HT1080 (cell line): ENCODE measurements at places on chromosomes 11 and 22.
A peak's percentile ranks its signal among the peaks of the same experiment; 100 is the strongest.

DNA sequence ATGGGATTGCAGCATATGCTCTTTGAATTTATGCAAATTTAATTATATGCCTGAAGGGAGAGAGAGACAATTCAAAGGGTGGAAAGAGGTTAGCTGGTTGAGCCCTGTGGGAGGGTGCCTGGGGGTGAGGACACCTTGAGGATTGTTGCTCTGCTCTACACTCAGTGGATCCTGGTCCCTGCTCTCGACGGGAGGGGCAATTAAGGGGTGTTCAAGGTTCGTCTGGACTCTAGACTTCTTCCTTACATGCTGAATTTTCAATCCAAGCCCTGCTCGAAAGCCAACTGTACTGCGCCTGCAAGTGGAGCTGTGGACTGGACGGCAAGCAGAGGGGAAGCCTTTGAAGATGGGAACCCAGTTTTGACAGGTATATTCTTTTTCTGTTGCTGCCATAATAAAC lies 15.5 kb upstream of the OR5M11 start:
- DNase-seq: no peak

DNA sequence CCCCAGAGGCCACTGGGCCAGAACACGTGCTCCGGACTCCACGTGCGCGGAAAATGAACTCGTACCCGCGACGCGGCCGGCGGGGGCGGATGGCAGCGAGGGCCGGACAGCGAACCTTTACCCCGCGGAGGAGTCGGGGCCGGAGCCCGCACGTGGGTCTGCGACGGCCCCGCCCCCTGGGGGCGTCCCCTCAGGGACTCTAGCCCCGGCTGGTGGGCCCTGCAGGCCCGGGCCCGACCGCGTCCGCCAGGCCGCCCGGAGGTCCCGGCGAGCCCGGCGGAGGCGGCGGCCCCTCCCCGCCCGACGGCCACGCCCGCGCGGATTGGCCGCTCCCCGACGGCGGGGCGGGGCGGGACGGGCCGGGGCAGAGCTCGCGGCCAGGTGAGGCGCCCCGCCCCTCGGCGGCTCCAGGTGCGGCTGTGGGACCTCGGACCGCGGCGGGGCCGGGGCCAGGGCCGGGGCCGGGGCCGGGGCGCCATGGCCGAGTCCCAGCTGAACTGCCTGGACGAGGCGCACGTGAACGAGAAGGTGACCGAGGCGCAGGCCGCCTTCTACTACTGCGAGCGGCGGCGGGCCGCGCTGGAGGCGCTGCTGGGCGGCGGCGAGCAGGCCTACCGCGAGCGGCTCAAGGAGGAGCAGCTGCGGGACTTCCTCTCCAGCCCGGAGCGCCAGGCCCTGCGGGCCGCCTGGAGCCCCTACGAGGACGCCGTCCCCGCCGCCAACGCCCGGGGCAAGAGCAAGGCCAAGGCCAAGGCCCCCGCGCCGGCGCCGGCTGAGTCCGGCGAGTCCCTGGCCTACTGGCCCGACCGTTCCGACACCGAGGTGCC lies at the start of gene FAM83F:
Gene FAM83F, plus strand, starts transcription at position 389 of the 827 bp plus-strand sequence. Its CDS starts 89 bp downstream, at position 478.
- DNase-seq: no peak

DNA sequence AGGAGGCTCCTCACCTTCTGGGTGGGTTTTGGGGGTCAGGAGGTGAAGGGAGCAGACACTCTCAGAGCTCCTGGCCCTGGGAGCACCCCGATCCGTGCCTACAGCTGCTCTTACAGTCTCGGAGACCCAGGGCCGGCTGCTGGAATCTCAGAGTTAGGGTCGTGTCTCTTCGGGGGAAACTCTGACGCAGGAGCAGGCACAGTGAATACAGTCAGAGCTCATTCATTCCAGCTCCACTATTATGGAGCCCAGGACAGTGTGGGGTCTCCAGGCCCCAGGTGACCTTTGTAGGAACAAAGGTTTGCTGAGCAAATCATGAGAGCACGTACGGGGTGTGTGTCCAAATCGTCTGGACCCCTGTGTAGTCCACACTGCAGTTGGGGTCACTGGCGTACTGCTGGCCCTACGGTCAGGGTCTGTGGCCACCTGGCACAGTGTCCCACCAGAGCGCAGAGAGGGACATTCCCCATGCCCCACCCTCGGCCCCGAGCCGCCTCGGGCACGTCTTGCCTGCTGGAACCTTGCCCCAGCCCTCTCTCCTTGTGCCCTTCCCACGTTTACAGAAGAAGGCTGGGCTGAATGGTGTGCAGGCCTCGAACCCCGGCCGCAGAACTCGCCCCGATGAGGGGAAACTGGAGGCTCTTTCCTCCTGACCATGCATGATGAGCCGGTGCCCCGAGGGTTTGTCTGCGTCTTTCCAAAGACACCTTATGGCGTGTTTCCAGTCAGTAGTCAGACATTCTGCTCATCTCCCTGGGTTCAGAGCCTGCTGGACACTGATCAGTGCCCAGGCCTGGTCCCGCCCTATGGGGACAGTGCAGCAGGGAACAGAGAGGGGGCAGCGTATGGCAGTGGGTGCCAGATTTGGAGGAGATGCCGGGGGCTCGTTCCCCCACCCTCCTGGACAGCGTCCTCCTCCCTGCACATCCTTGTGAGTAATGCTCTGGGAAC lies 1166.6 kb downstream of the BRD1 start:
- DNase-seq: no peak

GRCh38 chr11:86621854-86622253 lies 50.6 kb downstream of the ME3 start:
- DNase-seq: no peak

DNA sequence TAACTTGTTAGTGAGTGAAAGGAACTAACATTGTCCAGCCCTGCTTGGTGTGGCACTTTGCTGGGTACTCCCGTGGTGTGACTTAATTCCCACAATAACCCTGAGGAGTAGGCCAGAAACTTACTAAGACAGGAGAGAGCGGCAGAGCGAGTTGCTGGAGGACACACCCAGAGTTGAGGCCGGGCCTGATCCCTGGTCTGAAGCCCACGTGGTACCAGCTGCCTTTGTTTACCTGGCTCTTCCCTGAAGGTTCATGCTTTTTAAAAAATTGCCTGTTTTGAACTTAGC lies 594 bp downstream of the MPST start:
- DNase-seq: peak; percentile 32

DNA sequence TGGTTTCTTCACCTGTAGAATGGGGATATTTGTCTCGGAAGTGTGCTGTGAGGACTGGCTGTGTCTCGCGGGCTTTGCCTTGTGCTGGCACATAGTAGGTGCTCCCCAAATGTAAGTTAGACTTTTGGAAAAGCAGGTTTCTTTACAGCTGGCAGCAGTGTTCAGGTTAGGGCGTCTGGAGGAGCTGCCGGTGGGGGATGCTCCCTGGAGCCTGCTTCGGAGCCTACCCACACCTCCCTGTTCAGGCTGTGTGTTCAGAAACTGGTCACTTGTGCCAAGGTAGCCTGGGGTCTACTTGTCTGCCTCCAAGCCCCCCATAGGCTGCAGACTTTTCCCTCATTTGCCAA lies 60.0 kb downstream of the OTOG start:
- DNase-seq: no peak

DNA sequence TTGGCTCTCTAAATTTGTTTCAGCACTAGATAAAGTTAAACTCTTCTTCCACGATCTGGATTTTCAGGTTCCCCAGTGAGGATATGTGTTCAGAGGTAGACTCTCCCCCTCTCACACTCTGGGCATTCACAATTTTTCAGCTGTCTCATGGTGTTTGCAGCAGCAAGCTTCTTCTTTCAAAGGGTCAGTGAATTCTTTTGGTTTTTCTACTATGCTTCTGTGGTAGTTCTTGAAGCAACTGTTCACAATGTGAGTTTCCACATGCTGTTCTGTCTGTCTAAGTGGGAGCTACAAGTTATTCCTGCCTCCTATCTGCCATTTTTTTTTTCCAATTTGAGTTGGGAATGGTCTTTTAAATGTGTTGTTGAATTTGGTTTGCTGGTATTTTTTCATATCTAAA lies 25.4 kb downstream of the CNTF start:
- no peak for DNase-seq

DNA sequence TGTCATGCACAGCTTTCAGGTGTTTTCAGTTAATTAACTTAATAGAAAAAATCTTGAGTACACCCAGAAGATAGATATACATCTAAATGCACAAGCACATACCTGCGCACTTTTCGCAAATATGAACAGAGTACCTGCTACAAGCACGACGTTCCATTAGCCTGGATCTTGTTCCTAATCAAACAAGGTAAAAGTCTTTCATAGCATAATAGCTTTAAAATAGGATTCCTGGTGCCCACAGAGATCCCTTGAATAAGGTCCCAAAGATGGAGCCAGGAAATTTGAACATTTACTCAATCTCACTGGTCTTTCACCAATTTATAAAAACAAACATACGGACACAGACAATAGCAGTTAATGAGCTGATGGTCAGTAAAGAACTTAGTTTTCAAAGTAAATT lies 689.8 kb upstream of the CHORDC1 start:
- DNase-seq: no peak

- no peak for DNase-seq
Measured at GRCh38 chr11:1640076-1640946, 10.7 kb downstream of the KRTAP5-5 start.

- no peak for DNase-seq
Measured at GRCh38 chr11:10205928-10206327, 88.1 kb downstream of the SBF2 start.

DNA sequence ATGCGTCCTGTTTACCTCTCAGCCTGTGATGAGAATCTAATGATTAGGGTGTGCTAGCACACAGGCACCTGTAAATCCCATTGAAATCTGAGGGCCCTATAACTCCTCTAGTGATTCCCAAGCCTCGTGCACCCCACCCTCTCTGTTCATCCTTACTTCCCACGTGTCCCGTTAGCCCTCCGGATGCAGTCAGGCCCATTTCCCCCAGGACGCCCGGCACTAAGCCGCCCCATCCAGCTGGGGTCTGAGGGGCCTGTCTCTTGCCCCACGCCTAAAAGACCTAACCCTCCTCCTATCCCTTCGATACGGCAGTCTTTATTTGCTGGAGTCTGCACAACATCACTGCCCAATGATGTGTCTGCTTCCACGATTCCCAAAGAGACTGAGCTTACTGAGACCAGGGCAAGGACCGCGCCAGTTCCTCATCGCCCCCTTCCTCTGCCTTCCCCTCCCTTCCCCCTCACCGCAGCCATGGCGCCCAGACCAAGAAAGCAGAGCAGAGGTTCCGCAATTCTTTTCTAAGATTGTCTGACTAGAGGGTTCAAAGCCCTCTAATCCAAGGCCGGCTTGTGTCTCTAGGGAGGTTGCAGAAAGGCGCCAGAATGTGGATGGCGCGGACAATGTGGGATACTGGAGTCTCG lies 1.1 kb upstream of the FADS2 start:
- DNase-seq: no peak

DNA sequence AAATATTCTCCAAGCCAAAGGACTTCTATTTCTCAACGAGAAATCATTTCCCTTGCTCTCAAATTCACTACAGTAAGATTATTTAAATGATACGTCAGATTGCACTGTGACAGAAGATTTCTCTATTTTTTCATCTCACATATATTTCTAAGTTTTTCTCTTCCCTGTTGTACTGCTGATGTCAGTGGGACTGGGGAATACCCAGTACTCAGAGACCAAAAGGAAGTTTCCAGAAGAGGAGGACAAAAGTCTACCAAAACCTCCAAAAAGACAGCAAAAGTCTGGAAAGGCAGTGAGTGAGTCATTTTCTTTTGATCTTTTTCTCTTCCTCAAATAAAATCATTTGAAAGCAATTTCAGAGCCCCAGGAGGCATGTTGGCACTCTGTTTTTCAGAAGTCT lies 149.8 kb upstream of the PITPNB start:
- DNase-seq: no peak

- peak; percentile 97 for DNase-seq
Measured at GRCh38 chr11:65555693-65556231, 2.4 kb downstream of the LTBP3 start.

DNA sequence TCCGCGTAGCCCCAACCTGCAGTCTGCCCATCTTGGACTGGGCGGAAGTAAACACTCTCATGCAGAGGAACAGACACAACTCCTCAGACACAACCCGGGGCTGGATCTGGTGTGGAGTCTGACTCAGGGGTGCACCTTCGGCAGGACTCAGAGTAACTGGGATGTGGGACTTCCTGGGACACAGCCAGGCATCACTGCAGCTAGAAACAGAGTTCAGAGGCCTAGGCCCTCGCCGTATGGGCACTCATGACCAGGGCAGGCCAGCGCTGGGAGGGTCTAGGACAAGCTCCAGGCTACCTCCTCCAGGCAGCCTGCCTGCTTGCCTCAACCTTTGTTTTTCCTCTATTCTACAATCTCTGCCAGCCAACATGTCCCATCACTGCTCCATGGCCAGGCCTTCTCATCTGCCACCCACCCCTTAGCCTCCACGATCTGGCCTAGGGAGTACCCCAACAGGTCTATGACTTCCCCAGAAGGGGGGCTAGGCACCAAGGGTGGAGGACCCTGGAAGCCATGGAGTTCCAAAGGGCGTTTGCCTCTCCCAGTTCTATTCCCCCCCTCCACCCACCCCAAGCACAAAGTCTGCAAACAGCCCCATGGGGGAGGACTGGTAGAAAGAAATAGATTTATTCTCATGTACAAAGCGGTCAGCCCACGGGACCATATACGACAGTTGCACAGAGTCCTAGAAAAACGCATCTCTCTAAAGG lies 98.5 kb downstream of the PDE2A start:
- DNase-seq: no peak

DNA sequence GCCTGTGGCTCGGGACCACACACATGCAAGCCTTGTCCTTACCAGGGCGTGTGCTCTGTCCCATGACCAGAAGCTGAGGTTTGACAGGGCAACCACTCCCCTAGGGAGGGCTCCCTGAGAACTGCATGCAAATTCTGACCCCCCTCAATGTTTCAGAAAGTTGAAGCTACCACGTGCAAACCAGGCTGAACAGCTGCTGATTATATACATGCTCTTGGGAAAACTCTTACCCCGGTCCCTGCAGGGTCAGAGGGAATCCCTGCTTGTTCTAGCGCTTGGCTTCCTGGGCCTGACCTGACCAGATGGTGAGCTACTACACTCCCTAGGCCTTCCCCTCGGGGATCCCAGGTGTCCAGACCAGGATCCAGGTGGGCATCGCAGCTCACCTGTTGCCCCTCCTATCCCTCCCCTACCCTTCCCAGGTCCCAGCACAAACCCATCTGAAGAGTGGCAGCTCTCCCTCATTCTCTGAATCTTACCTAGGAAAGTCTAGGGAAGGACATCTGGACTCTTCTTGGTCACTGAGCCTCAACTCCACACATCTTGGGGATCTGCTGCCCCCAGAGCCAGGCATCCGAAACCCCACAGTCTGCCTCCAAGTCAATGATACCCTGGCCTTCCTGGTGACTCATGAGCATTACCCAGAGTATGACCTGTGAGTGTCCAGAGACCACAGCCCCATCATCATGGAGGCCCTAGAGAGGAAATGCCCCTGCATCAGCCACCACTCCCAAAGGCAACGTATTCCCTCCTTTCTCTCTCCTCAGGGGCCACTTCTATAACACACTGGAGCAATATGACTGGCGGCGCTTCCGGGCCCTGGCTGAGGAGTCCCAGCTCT lies 61.5 kb downstream of the BTG4 start:
- DNase-seq: peak; percentile 38
